T-cell (primary cell): ENCODE measurements at places on chromosomes 3 and 15.

- no peak for DNase-seq
These were observed 36.5 kb downstream of the DZIP1L start for GRCh38 chr3:138078901-138079344.

GRCh38 chr15:40037721-40038120, 1.3 kb downstream of the SRP14 start:
- DNase-seq, result no peak

GRCh38 chr3:144948711-144949110, 977.1 kb downstream of the DIPK2A start:
- no peak for DNase-seq

DNA sequence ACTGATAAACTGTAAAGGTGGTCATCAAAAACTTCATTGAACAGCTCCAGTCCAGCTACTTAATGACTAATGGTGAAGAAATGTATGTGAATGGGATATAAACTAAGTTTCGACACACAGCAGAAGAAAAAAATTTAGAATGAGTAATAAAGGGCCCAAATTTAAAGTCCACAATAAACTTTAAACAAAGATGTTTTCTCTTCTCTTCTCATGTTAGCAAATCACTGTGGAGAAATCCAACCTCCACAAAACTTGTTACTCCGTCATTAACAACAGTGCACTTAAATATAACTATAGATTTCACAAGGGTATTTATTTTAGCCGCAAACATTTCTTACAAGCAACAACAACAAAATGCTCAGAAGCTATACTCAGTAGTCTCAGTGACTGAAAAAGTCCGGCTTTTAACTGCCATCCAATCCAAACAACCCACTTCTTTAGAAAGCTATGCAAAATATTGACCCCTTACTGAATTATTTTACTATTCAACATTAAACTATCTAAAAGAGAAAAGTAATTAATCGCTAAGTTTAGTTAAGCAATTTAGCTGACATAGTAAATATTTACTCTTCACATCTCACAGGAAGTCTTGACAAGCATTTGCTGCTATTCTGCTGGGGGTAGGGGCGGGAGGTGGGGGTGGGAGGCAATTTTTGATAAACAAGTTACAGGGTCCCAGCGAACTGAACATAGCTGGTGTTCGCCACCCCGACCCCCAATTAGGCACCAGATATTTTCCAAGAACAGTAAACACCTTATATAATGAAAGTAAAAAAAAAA, 2.4 kb downstream of the IGF2BP2 start:
- DNase-seq, result no peak

DNA sequence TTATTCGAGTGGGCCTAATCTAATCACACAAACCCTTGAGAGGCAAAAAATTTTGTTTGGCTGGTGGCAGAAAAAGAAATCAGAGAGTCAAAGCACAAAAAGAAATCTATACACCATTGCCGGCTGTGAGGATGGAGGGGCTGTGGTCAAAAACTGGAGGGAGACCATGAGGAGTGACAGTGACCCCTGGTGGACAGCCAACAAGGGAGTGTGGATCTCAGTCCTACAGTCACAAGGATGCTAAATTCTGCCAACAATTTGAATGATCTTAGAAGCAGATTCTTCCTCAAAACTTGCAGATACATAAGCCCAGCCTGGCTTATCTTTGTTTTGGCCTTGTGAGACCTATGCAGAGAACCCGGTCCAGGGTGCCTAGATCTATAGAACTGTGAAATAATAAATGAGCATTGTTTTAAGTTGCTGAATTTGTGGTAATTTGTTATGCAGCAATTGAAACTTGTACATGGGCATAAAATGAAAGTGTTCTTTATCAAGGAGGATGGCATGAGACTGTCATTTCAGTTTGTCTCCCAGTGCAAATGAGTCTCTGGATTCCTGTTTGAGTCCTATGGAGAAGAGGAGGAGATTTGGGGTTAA, 103.0 kb upstream of the ARHGEF26 start:
- DNase-seq, result peak; percentile 1

DNA sequence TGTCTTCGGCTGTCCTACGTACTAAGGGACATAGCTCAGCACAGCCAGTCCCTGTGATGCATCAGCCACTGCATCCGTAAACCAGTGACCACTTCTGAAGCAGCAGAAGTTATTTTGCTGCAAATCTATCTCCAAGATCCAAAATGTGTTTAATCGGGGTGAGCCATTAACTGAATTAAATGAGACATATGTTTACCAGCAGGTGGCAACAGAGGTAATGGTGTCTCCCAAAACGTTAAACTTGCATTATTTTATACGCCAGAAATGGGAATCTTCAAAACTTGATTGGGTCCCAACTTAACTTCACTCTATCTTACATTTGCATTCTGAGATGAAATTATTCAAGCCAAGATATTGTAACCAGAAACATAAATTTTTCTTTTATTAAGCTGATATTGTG, 75.3 kb upstream of the BOC start:
- DNase-seq, result peak; percentile 7

- DNase-seq, result no peak
These were observed 66.7 kb downstream of the SLC6A1 start for GRCh38 chr3:11059090-11059798.

GRCh38 chr3:40302784-40303183, 6.7 kb upstream of the EIF1B start:
- no peak for DNase-seq

- no peak for DNase-seq
These were observed 25.6 kb downstream of the CPNE4 start for GRCh38 chr3:132009241-132009640.

DNA sequence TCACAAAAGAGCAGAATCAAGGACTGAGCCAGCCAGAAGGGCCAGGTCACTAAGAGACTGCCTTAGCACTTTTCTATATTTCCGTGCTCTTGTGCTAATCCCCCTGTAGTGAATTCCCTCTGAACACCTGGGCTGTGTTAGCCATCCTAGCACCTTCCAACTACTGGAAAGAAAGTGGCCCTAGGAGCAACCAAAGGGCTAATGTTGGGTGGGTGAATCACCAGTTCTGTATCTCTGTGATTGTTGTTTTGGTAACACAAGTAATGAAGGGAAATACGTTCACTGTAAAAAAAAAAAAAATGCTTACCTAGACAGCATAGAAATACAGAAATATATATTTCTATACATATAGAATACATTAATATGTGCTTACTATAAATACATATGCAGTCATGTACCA, 43.9 kb downstream of the PXYLP1 start:
- no peak for DNase-seq

DNA sequence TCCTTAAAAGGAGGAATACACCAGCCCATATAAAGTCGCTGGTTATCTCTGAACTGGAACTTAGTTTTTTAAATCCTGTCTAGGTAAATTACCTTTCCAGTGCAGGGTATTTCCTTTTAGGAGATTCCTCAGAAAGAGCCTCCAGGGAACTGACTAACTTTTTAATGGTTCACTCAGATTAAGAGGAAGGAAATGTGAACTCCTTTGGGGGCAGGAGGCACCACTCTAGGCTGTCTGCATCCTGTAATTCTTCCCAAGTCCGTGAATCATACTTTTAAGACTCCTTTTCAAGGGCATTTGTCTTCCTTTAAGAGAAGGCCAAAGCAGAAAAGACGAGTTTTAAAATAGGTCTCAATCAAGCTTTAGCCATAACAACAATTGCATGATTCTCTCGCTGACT, 871.2 kb upstream of the NR2F2 start:
- DNase-seq, result no peak

- no peak for DNase-seq
These were observed 65.7 kb upstream of the DGKG start for GRCh38 chr3:186427627-186428281.

DNA sequence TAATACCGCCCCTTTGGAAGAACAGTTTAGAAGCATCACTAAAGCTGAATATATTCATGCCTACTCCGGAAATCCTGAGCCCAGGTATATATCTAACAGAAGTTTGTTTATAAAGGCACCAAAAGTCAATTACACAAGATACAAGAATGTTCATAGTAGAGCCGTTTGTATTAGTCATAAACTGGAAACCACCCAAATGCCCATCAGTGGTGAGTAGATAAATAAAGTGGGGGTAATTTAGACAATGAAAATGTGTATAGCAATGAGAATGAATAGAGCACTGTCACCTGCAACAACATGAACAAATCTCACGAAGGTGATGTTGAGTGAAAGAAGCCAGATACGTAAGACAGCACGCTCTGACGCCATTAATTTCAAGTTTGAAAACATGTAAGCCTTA, 68.3 kb upstream of the GLCE start:
- no peak for DNase-seq

- DNase-seq, result no peak
These were observed 77.6 kb downstream of the SLC12A8 start for GRCh38 chr3:125134952-125135351.

DNA sequence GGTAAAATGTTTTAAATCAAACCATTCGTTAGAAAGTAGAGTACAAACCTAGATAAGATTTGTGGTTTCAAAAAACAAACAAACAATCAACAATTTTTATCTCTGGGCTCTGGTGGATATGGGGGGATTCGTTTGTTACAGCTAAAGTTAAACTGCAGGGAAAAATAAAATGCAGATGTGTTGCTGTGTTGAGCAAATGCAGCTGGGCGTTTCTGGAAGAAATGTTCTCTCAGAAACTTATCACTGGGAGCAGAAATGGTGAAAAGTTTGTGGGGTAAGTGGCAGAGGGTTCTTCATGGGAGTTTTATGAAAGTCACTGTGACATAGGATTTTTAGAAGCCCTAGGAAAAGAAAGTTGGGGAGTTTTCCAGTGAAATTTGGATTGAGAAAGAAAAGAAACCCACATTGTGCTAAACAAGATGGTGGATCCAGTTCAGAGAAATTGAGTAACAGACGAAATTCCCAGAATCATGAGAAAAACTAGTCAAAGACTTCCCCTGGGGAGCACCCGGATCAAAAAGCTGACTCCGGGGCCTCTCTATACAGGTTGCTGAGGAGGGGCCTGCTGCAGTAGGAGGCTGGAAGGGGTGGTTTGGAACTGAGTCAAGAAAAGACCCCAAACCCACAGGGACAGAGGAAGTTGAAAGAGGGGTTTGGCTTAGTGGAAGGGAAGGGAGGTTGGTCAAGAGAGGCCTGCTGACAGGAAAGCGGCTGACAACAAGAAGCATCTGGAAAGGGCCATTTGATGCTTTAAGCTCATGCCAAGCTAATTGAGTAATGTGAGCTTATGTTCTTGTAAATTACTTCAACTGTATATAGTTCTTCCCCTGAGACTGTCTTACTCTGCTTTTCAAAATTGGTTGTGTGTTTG, 108.7 kb downstream of the RARB start:
- DNase-seq, result no peak

- no peak for DNase-seq
These were observed 762.7 kb downstream of the ROBO1 start for GRCh38 chr3:79005084-79005483.

GRCh38 chr3:42369304-42369703, 41.1 kb downstream of the LYZL4 start:
- no peak for DNase-seq

GRCh38 chr3:55626279-55626665, 139.2 kb upstream of the WNT5A start:
- no peak for DNase-seq

GRCh38 chr3:10315101-10315500, 5.8 kb downstream of the SEC13 start:
- DNase-seq, result no peak

DNA sequence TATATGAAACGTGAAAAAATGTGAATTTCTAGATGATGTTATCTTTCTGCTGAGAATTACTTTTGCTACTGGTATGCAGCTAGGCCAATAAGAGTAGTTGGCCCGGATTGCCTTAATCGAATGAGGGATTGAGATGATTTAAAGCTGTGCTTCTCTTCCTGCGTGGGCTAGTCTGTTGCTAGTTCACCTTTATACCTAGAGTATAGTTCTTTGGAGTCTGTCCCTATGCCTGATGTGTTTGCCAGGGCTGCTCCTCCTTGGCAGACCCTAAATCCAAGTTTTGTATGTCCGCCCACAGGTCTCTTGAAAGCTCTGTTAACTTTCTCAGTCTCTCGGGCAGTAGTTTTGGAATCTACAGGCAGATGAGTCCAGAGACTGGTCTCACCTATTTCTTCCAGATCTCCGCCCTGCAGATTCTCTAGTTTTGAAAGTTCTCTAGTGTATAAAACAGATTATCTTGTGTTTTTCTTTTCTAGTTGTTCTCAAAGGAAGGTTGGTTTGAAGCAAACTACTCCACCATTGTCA, 64.9 kb downstream of the MEF2A start:
- no peak for DNase-seq

DNA sequence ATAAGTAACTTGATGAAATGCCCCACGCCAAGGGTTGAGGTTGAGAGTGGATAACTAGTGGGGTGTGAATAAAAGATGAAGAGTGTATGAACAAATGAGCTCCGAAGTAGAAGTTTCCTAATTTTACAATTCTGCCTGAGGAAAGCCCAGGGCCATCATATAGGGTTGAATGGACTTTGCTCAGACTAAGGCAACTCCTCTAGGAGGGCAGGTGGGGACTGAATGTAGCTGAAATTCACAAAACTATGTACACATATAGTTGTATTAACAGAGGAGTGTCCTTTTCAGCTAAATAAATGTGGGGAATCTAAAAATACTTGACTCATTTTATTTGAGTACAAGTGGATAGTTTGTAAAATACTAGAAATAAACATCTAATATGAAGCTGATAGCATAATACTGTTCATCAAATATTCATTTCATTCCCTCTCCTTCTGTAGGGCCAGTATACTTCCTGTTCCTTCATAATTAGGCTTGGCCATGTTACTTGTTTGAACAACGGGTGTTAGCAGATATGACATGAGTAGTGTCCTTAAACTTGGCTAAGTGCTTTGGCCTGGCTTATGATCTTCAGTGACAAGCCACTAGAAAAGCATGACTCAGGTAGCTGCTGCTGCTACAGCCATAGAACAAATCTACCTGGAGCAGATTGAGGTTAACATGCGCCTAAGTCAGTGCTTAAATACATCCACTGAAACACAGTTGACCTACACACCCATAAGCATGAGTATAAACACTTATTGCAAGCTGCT, 26.5 kb downstream of the PLSCR1 start:
- DNase-seq, result no peak

- DNase-seq, result no peak
These were observed 62.9 kb upstream of the PTX3 start for GRCh38 chr3:157373783-157374182.

DNA sequence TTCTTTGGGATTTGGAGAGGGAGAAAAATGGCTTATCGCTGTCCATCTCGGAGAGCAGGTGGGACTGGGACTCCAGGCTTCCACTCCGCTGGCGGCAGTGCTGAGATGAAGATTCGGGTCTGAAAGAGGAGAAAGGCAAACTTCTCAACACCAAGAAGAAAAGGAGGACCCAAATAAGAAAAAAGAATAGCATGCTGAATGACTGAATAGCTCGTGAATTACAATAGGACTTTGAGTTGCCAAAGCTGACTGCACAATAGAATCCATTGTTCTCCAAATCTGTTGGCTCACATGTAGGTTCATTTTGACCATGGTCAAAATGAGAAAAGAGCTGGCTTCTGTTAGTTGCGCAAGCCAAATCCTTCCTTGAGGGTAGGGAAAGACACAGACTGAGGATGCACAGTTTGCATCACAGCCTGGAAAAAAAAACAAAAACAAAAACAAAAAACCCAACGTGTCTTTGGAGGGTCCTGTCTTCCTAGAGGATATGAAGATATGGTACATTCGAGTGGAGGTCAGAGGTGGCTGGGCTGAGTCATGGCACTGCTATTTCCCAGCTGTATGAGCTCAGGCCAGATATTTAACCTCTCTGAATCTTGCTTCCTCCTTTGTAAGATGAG, 59.3 kb upstream of the LMOD3 start:
- no peak for DNase-seq

GRCh38 chr15:25852027-25852426, 11.1 kb downstream of the ATP10A start:
- no peak for DNase-seq

GRCh38 chr3:52253314-52254304, 8.1 kb downstream of the PPM1M start:
- DNase-seq, result peak; percentile 85

- DNase-seq, result no peak
These were observed 760.2 kb downstream of the GRM7 start for GRCh38 chr3:7621046-7621630.
